ENCODE measurements at places on chromosomes 5 and 9.

GRCh38 chr9:28668158-28668557 lies 1094.9 kb upstream of the C9orf72 start:
- no peaks in the 10 kb centered on the region for H3K36me3 ChIP-seq
- no peak overlapping the region for H3K4me3 ChIP-seq
- no peak for DNase-seq
- H3K27me3 ChIP-seq: no peaks in the 10 kb centered on the region
- no peaks in the 10 kb centered on the region for H3K4me1 ChIP-seq

- no peaks in the 10 kb centered on the region for H3K36me3 ChIP-seq
- no peak overlapping the region for H3K27ac ChIP-seq
- peaks cover 5% of the 10 kb centered on the region for H3K4me1 ChIP-seq
- no peak overlapping the region for H3K4me3 ChIP-seq
Measured at GRCh38 chr5:150484964-150485692, 22.8 kb upstream of the NDST1 start.

DNA sequence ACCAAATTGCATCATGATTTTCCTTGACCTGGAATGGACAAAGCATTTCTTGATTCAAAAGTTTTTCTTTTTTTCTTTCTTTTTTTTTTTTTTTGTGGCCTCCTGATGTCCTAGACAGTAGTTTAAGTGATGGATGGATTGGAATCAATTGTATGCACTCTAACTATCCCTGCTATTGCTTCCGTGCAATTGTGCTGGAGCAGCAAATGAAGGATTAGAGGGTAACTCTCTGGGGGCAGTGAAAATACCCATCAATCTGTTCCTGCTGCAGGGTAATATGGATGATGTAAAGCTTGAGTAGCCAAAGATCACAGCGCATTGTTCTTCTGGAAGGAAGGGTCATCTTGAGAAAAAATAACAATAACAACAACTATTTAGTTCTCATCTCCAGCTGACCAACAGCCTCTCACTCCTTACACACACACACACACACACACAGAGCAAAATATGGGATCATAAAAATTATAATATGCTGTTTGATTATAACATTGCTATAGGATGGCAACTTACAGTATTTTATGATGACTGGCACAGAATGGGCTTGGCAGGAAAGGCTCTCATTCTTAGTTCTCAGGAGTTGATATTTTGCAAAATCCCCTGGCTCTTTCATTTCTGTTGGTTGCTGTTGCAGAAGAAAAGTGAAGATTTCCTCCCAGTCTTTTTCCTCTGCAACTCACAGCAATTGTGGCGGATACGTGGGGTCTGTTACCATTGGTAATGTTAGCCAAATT lies 160.9 kb upstream of the DMAC1 start:
- H3K4me3 ChIP-seq: no peak overlapping the region
- H3K36me3 ChIP-seq: no peaks in the 10 kb centered on the region
- no peaks in the 10 kb centered on the region for H3K27me3 ChIP-seq
- no peaks in the 10 kb centered on the region for H3K4me1 ChIP-seq
- no peak for DNase-seq
- H3K27ac ChIP-seq: no peak overlapping the region

DNA sequence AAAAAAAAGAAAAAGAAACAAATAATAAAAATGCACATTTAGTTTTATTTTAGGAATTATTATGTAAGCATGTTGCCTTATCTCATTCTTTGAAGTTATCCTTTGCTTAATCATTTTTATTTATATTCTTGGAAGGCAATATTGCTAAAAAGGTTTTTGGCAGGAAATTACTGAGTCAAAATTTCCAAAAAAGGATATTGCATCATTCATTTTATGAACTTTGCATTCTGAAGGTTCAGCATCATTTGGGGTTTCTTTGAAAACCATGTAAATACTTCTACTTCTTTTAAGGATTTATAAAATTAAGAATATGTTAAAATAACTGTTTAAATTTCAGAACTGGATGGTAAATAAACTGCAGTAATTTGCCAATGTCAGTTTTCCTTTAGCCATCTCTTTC lies 94.2 kb upstream of the CTNND2 start:
- H3K4me3 ChIP-seq: no peak overlapping the region
- H3K27me3 ChIP-seq: no peaks in the 10 kb centered on the region
- DNase-seq: no peak
- H3K4me1 ChIP-seq: no peaks in the 10 kb centered on the region
- H3K36me3 ChIP-seq: no peaks in the 10 kb centered on the region

GRCh38 chr9:126000256-126000655 lies 253.1 kb downstream of the PBX3 start:
- no peaks in the 10 kb centered on the region for H3K27me3 ChIP-seq
- H3K27ac ChIP-seq: no peak overlapping the region
- no peaks in the 10 kb centered on the region for H3K36me3 ChIP-seq
- no peaks in the 10 kb centered on the region for H3K4me1 ChIP-seq
- no peak for DNase-seq

- DNase-seq: no peak
- H3K4me3 ChIP-seq: no peak overlapping the region
- no peaks in the 10 kb centered on the region for H3K27me3 ChIP-seq
- H3K4me1 ChIP-seq: no peaks in the 10 kb centered on the region
- H3K36me3 ChIP-seq: no peaks in the 10 kb centered on the region
Measured at GRCh38 chr9:107710546-107710945, 221.0 kb upstream of the KLF4 start.

Data from CD8-positive, alpha-beta memory T cell (primary cell).